ENCODE measurements at places on chromosomes 6 and 20.

- no peak for DNase-seq
Measured at GRCh38 chr6:39855356-39855995, 63.3 kb downstream of the DAAM2 start.

GRCh38 chr20:25043499-25044260 lies 14.3 kb downstream of the ACSS1 start:
- no peak for DNase-seq

- no peak for DNase-seq
Measured at GRCh38 chr20:63328026-63328700, 33.0 kb downstream of the CHRNA4 start.

DNA sequence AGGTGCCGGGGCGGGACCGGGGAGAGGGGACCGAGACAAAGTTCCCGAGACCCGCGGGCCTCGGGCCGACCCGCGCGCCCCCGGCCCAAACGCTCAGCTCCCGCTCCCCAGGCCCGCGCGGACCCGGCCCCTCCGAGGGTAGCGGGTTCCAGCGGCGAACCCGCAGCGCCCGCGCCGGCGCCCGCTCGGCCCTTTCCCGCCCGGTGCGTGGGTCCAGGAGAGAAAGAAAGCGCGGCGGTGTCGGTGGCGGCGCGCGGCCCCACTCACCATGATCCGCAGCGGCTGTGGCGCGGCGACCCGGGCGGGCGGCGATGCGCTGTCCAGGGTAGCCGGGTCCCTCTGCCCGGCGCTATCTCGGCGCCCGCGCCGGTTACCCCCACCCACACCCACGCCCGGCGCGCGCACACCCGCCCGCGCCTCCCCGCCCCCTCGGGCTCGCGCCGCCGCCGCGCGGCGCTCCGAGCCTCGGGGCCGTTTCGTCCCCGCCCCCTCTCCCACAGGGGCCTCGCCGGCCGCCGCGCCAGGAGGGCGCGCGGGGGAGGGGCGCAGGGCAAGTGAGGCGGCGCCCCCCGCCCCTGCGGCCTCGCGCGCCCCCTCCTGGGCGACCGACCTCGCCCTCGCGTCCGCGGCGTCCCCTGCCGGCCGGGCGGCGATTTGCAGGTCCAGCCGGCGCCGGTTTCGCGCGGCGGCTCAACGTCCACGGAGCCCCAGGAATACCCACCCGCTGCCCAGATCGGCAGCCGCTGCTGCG lies at the start of gene ELOVL2:
Gene ELOVL2, minus strand, starts transcription at position 345 of the 751 bp plus-strand sequence. Its CDS starts 75 bp downstream, at position 270.
- DNase-seq, result peak; percentile 27
